Fibroblast of the aortic adventitia (primary cell): ENCODE measurements at places on chromosomes 3 and 15. TPM values are rescaled to one million over a fixed set of nuclear protein-coding genes. Genes with fewer than 3 reads are reported as not detected.

PRR20G gene
- not detected in 2 replicates for total RNA-seq

NPAP1 gene
- total RNA-seq = 0.16 TPM in 1 of 2 replicates, not detected in the other

TGM5 gene
- total RNA-seq = not detected in 2 replicates

RBP2 gene
- not detected in 2 replicates for total RNA-seq

TRA2B gene
- total RNA-seq = 96.7 and 157 TPM in 2 replicates

ATP13A5 gene
- not detected in 2 replicates for total RNA-seq

GOLGA8G gene
- not detected in 2 replicates for total RNA-seq

NUP210 gene
- total RNA-seq = 0.33 and 0.45 TPM in 2 replicates

AHSG gene
- not detected in 2 replicates for total RNA-seq

PLIN1 gene
- 0.27 and 0.41 TPM in 2 replicates for total RNA-seq

RHCG gene
- not detected in 2 replicates for total RNA-seq

PLA2G4E gene
- total RNA-seq = not detected in 2 replicates

EFCC1 gene
- not detected in 2 replicates for total RNA-seq

PLCH1 gene
- 0.09 TPM in 1 of 2 replicates, not detected in the other for total RNA-seq

ANKRD63 gene
- not detected in 2 replicates for total RNA-seq

CKMT1A gene
- total RNA-seq = not detected in 2 replicates

LSM3 gene
- 5.6 and 15.6 TPM in 2 replicates for total RNA-seq

GALNT15 gene
- 10.9 and 22.0 TPM in 2 replicates for total RNA-seq

GOLGA6A gene
- total RNA-seq = not detected in 2 replicates

GOLGA6L4 gene
- 0.08 and 1.2 TPM in 2 replicates for total RNA-seq

XIRP1 gene
- 0.09 TPM in 1 of 2 replicates, not detected in the other for total RNA-seq

CADPS gene
- 0.57 and 3.7 TPM in 2 replicates for total RNA-seq

IMPG2 gene
- 0.45 and 0.65 TPM in 2 replicates for total RNA-seq

CHRM5 gene
- total RNA-seq = not detected in 2 replicates

C3orf80 gene
- total RNA-seq = 0.63 and 1.8 TPM in 2 replicates

HPS3 gene
- 33.0 and 88.2 TPM in 2 replicates for total RNA-seq

TRIM71 gene
- not detected in 2 replicates for total RNA-seq

SPRED1 gene
- total RNA-seq = 36.2 and 55.1 TPM in 2 replicates

MST1R gene
- 0.81 and 1.3 TPM in 2 replicates for total RNA-seq

IMPDH2 gene
- total RNA-seq = 313 and 402 TPM in 2 replicates

SPESP1 gene
- total RNA-seq = 0.98 and 5.6 TPM in 2 replicates

GPR27 gene
- total RNA-seq = 0.25 TPM in 1 of 2 replicates, not detected in the other

XRN1 gene
- total RNA-seq = 46.9 and 56.3 TPM in 2 replicates

ANKRD34C gene
- total RNA-seq = not detected in 2 replicates

PLAAT1 gene
- total RNA-seq = 0.90 TPM in 1 of 2 replicates, not detected in the other

MOBP gene
- total RNA-seq = not detected in 2 replicates

GRK7 gene
- not detected in 2 replicates for total RNA-seq

B2M gene
- total RNA-seq = 2,390 and 3,757 TPM in 2 replicates

PIF1 gene
- 2.0 and 7.4 TPM in 2 replicates for total RNA-seq

CCR8 gene
- total RNA-seq = not detected in 2 replicates

SLC9A9 gene
- total RNA-seq = 23.8 and 32.8 TPM in 2 replicates

MEGF11 gene
- total RNA-seq = 0.36 TPM in 1 of 2 replicates, not detected in the other

FOXL2 gene
- total RNA-seq = under 0.01 TPM in 1 of 2 replicates, not detected in the other

EFL1 gene
- total RNA-seq = 18.6 and 36.7 TPM in 2 replicates

SLC9C1 gene
- total RNA-seq = 0.33 and 0.45 TPM in 2 replicates

ZNF774 gene
- 1.4 and 2.3 TPM in 2 replicates for total RNA-seq

TRIM42 gene
- not detected in 2 replicates for total RNA-seq

HDDC3 gene
- total RNA-seq = 4.3 and 12.9 TPM in 2 replicates

FANCD2 gene
- 2.2 and 26.8 TPM in 2 replicates for total RNA-seq

CNTN6 gene
- 1.3 TPM in 1 of 2 replicates, not detected in the other for total RNA-seq
